Brain (organoid and tissue), 16 donors: ENCODE measurements at places on chromosomes 16 and 17.

- no peak for DNase-seq
Measured at GRCh38 chr16:46759309-46759708, 11.2 kb upstream of the MYLK3 start.

- no peak for DNase-seq
Measured at GRCh38 chr17:14282726-14283125, 18.2 kb upstream of the HS3ST3B1 start.

GRCh38 chr17:10295728-10296343 lies 77.0 kb downstream of the MYH13 start:
- DNase-seq = peak; percentile 58

DNA sequence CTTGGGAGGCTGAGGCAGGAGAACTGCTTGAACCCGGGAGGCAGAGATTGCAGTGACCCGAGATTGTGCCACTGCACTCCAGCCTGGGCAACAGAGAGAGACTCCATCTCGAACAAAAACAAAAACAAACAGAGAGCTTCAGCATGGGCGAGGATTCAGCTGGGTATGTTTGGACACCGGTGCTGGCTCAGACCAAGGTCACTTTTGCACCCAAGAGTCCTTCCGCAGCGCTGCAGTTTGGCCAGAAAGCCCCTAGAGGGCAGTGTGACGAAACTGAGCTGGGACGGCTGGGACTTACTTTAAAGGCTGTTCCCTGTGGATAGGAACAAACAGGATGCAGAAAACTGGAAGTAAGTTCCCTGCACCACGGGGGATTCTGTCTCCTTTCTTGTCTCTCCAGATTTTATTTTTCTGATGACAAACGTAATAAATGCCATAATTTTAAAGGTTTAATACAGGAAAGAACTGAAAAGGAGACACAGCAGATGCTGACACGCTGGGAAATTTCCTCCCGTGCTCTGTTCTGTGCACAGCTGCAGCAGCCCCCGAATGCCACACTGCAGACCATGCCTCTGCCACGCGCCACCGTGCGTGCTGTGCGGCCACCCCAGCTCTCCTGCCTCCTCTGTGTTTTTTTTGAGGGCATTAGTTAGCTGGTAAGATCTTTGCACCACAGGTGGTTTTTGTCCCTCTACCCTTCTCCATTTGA lies 25.2 kb upstream of the USP36 start:
- peak; percentile 66 for DNase-seq

GRCh38 chr16:83541231-83541630 lies 266.5 kb upstream of the HSBP1 start:
- DNase-seq = no peak

DNA sequence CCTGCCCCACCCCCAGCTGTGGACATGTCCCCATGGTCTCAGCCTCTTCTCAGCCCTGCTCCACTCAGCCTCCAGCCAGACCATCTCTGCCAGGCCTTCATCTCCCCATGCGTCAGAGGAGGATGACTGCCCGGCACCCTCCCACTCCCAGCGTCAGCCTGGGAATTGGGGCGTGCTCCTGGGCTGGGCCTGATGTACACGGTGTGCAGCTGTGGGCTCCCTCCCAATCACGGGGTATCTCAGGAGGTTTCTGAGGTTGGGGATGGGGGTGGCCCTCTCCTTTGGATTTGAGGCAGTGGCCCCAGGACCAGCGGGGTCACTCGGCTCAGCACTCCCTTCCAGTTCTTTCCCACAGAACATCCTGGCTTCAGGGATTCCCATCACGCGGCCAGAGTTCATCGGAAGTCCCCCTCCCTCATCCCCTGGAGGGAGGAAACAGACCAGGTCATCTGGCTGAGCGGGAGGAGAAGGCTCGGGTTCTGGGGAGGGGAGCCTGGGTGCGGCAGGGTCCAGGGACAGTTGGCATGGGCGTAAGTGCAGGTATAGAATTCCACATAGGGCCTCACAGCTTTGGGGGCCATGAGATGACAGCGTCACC lies 36.9 kb downstream of the SOCS3 start:
- DNase-seq = no peak

DNA sequence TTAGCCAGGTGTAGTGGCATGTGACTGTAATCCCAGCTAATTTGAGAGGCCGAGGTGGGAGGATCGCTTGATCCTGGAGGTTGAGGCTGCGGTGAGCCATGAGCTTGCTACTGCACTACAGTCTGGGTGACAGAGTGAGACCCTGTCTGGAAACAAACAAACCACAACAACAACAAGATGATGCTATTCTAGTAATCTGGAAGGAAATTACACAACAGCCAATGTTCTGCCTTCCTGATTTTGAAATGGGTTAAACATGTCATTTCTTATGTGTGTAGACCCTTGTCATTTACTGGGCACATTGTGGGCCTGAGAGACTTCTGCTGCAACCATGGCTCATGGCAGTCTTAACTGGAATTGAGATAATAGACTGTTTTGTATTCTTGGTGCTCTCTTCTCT lies 5.9 kb downstream of the COQ7 start:
- DNase-seq = no peak

DNA sequence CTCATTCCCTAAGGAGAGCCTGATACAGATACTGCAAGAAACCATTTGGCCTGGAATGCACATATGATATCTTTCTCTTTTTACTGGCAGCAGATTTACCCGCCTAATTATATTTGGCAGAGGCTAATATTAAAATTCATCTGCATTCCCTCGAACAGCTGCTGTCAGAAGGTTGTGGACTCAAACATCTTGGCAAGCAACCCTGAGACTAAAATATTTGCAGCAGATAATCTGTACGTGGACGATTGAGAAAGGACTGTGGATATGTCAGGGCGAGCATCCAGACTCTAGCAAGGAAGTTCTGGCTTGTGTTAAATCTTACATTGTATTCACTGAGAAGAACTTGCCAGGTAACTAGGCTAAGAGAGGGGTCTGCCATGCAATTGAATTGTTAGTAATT lies 65.2 kb downstream of the SNX20 start:
- DNase-seq = peak; percentile 47

DNA sequence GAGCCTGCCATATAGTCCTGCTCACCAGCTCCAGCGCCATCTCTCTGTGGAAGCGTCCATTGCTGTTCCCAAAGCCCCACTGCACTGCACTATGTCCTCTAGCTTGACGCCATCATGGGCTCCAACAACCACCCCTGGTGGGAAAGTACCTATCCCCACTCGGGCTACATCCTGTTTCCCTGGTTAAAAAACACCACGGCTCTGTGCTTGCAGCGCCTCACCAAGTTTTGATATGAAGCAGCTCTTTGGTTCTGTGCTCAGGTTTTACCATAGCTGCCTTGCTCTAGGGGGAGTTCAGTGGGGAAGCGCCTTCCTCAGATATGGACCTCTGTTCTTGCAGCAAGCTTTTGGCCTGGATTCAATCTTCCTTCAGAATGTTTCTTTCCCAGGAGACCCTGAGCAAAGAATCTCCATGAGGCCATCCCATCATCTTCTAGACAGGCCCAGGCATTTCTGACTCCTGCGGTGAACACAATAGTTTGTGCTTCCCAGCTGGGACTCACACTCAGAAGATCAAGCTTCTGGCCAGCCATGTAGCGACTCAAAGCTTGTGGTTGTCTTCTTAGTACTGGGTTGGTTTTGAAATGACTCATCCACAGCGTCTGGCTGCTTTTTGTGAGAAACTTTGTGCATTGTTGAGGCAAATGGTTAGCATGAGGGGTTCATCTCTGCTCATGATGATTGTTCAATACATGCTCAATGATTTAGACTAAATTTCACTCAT lies 39.5 kb downstream of the DYNLRB2 start:
- DNase-seq = no peak

DNA sequence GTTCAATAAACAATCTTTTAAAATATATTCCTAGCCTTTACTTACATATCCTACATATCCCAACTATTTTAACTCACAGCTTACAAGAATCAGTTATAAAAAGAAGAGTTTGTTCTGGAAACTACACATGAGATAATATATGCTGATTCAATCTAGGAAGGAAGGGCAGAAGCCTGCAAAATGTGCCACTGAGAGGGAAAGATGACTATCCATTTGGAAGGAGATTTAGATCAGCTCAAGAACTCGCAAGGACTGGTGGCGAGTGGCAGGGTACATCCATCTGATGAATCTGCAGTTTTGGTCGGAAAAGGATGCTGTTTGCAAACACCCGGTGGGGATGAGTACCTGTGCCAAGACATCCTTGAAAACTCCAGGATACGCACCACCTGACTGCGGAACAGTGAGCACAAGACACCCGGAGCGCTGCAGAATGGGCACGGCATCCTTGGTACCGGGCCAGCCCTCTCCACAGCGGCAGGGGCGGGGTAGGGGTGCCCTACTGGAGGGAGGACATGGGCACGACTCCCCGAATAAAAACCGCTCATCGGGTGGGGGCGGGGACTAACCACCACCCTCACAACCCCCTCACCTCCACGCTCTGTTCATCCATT lies 723 bp downstream of the TRIM37 start:
- peak; percentile 51 for DNase-seq

DNA sequence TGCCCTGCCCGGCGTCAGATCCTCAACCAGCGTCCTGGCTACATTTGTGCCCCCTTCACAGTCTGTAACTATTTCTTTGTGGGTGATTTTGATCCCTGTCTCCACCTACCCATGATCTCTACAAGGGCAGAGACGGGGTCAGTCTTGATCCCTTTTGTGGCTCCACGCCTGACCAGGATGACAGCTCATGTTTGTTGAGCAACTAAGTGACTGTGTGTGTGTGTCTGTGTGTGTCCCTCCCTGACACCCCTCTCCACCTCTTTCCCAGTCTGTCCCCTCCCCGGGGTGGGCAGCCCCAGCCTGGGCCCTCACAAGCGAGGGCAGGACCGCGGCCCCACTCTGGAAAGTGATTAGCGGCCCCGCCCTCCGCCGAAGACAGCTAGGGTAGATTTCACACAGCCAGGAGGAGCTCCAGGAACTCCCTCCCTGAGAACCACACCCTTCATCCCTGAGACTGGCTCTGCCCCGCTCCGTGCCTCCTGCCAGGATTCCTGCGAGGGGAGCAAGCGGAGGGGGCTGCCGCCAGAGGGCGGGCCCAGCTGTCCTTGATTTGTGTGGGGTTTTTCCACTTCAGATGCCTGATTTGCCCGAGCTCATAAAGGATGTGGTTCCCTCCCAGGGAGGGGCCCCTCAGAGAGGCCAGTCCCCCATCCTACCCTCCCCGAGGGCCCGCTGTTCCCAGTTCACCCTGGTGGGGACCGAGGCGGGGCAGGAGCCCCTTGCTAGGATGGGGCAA lies 5.3 kb upstream of the HS3ST6 start:
- DNase-seq = no peak

DNA sequence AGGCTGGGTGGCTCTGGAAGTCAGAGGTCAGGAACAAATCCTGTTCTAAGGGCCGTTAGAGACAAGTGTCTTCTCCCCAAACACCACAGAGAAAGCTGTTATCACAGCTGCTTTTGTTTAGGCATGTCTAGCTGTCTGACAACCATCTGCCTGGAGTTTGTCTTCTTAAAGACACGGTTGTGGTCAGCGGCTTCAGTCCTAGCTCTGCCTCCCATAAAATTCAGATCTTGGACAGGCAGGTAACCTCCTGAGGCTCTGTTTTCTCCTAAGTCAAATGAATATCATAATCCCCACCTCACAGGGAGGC lies 2.3 kb upstream of the ITGA3 start:
- DNase-seq = no peak

- DNase-seq = no peak
Measured at GRCh38 chr17:40333781-40334448, 24.9 kb downstream of the RARA start.
